ENCODE measurements at places on chromosomes 5 and 9. TPM values are rescaled to one million over a fixed set of nuclear protein-coding genes. Genes with fewer than 3 reads are reported as not detected.

GRCh38 chr5:67233075-67233474 is 36.5 kb upstream of the CD180 start:
- DNase-seq = peak; percentile 7

DNA sequence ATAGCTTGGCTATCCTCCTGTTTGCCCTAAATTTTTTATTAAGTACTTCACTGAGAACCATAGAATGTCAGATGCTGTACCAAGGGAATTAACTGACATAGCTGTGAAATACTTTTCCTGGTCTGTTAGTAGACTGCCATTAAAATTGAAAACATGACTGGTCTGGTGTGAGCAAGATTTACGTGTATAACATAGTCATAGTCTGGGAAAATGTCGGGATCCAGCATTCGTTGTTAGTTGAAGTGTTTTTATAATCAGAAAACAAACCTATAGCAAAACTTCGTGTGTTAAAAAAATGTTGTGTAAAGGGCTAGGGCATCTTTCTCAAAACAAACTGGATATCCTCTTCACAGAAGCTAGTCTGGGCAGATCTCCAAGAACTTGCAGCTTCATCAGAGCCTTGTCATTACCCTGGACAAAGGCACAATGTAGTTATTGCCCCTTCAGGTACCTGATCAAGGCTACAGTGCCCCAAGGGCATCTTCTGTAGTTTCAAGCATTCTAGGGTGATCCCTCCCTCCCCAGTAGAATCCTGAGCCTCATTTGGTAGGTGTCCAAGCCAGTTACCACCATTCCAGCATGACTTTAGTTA is 454.2 kb upstream of the SGCD start:
- peak; percentile 65 for DNase-seq

The TSC1 gene
- total RNA-seq = 22.4 TPM

- peak; percentile 16 for DNase-seq
Measured at GRCh38 chr9:135090547-135090946, 3.1 kb downstream of the OLFM1 start.

DNA sequence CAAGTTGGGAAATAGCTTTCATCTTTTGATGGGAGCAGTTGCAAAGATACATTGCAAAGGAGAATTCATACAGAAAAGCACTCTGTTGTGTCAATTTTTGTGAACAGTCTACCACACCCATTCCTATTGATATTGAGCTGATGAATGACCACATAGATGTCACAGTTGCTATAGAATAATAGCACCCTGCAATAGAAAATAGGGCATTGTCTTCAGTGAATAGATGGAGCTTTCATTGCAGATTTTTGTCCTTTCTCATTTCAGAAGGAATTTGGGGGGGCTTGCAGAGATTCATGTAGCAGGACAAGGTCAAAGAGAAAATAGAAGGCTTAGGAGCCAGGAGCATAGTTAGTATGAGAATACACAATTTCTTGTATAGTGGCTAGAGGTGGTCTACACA is 237.9 kb downstream of the TMEM38B start:
- no peak for DNase-seq

The GABRA1 gene
- total RNA-seq = not detected

The NKD2 gene
- total RNA-seq = not detected

DNA sequence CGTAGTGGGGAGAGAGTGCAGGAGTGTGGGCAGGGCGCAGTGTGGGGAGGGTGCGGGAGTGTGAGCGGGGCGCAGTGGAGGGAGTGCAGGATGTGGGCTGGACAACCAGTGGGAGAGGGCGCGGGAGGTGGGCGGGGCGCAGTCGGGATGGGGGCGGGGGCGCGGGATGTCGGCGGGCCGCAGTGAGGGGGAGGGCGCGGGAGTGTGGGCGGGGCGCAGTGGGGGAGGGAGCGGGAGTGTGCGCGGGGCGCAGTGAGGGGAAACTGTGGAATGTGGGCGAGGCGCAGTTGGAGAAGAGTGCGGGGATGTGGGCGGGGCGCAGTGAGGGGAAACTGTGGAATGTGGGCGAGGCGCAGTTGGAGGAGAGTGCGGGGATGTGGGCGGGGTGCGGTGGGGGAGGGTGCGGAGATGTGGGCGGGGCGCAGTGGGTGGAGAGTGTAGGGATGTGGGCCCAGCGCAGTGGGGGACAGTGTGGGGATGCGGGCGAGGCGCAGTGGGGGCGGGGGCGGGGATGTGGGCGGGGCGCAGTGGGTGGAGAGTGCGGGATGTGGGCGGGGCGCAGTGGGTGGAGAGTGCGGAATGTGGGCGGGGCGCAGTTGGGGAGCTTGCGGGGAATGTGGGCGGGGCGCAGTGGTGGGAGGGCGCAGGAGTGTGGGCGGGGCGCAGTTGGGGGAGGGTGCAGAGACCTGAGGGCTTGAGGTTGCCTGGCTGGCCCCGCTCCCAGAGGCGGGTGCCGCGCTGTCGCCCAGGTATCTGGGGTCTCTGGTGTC is at the start of gene NXNL2:
NXNL2 (plus strand) TSS at position 723 of the 770 bp plus-strand sequence. CDS start 257 bp downstream, outside the sequence.
- peak; percentile 90 for DNase-seq

DNA sequence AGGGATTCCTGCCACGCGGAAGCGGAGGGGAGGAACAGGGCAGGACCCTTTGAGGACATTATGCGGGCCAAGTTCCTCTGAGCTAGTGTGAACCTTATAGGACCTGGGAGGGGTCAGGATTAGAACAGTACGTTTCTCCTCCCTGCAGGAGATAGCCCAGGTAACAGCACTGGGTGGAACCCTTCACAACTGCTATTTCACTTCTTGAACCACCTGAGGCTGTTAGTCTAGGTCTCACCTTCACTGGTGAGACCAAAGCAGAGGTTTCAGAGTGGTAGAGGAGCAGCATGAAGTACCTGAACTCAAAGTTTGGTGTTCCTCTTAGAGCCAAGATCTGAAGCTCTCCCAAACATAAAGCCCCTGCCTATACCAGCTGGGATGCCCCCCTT is 832 bp downstream of the EIF4EBP3 start:
- DNase-seq = no peak
